Activated CD4-positive, CD25-positive, alpha-beta regulatory T cell (primary cell): ENCODE measurements at places on chromosomes 2 and 18.

DNA sequence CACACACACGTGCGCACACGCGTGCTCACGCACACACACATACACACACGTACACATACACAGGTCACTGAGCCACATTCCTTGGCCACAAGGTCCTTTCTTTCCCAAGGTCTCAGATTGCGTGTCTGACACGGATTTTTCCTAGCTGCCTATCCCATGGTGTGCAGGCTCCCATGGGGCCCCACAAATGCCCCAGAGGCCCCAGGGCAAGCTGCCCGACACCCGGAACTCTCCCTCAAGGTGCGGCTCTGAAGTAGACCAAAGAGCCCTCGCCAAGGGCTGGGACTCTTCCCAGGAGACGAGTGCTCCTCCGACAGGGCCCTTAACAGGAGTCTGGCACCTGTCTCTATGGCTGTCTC, 46.7 kb downstream of the SDC1 start:
- DNase-seq = no peak

DNA sequence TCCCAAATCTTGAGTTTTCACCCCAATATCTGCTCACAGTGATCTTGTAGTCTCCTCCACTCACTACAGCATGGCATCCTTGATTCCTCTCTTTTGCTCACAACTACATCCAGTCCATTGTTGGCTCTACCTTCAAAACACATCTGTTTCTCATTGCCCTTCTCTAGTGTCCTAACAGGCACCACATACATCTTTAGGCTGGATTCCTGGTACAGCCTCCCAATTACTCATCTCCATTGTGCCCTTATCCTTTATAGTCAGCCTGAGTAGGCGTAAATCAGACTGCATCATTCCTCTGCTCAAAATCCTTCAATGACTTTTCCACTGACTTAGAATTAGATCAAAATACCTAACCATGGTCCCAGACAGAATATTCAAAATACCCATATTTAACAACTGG, 10.7 kb upstream of the TAF1B start:
- DNase-seq = no peak

- DNase-seq = no peak
Observed at GRCh38 chr2:78908973-78909372, 116.5 kb upstream of the REG3G start.

DNA sequence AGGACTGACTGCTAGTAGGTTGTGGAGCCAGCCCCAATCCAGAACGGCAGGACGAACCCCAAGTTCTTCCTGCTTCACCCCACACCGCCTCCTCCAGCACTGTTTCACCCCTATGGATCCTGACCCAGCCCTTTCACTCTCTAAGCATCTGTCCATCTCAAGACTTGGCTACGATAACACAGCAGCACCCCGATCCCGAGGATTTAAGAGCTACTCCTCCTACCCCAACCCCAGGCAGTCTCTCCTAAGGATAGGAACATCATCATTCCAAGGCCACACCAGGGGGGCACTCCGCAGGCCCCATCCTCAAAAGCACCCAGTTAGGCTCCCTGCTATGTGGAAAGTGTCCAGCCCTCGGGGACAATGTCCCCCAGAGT, 645 bp downstream of the KCTD18 start:
- no peak for DNase-seq

DNA sequence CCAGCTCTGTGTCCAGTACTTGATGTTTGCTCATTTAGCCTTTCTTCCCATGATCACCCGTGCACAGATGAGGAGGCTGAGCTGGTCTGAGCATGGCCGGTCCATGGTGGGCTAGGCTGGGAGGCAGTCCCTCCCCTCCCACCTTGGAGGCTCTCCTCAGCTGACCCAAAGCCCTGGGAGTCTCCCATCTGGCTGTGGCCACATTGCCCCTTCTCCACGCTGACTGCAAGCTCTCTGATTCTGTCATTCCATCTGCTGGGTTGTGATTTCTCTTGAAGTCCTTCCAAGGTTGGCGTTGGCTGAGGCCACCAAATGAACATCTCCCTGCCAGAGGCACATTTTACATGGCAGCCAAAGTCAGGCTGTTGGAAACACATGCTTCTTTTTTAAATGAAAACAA, 44.0 kb downstream of the ACKR3 start:
- DNase-seq = no peak

DNA sequence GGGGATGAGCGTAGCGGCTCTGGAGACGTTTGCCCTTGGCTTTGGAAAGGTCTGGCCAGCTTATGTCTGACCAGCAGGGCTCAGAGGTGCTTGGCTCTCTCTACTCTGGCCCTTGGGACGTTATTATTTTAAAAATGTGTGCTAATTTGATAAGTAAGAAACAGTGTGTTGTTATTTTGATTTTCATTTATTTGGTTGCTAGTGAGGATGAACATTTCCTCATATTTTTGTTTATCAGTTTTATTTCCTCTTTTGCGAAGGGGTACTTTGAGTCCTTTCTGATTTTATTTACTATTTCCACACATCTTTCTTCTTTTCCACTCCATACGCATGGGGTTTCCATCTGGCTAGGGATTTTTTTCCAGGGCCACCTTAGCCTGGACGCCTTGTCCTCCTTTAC, 11.4 kb downstream of the CXCR4 start:
- no peak for DNase-seq

- DNase-seq = no peak
Observed at GRCh38 chr2:166180951-166181812, 53.4 kb upstream of the SCN1A start.

DNA sequence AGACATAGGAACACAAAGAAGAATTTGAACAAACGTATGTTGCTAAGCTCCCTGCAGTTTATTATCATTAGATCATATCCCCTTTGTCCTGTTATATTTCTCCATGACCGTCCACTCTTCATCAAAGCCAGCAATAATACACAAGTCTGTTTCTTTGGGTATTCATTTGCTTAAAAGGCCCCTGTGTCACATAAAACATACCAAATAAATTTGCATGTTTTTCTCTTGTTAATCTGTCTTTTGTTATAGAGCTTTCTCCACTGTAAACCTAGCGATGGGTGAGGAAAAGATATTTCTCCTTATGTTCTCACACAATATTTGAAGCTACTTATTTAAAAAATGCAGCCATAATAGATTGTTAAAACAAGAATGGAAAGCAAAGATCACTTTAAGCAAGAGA, 42.9 kb upstream of the REL start:
- no peak for DNase-seq

- no peak for DNase-seq
Observed at GRCh38 chr2:165795011-165795410, 964 bp upstream of the GALNT3 start.

GRCh38 chr2:221443645-221444044, 128.5 kb downstream of the EPHA4 start:
- DNase-seq = no peak

DNA sequence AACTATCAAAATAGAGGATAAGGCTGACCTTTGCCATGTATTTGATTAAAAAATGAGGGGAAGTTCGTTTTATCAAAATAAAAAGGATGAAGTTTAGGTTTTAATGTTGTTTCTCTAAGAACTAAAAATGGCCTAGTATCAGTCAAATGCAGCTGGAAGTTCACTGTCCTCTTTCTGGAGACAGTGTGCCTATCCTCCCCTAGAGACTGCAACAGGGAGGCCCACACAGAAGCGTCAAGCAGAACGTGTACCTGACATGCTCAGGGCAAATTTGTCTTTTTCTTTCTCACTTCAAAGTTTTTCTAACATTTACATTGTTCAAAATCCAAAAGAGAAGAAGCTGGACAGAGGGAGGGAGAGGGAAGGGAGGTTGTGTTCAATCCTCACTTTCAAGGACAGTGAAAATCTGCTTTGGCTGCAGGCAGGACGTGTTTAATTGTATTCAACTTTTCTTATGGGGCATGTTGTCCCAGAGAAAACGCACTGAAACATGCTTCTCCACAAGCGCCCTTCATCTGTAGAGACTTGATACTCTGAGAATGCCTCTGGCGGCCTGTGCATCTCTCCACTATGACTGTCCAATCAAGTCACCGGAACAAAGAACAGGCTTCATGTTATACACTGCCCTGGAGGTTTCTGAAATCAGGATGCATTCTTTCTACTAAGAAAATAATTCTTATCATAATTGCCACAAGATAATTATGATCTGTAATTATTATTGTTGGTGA, 65.1 kb downstream of the FAM210A start:
- no peak for DNase-seq

DNA sequence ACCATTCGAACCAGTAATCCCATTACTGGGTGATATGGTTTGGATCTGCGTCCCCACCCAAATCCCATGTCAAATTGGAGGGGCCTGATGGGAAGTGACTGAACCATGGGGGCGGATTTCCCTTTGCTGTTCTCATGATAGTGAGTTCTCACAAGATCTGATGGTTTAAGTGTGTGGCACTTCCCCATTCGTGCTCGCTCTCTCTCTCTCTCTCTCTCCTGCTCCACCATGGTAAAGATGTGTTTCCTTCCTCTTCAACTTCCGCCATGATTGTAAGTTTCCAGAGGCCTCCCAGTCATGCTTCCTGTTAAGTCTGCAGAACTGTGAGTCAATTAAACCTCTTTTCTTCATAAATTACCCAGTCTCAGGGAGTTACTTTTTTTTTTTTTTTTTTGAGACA, 62.6 kb downstream of the NBAS start:
- no peak for DNase-seq

- no peak for DNase-seq
Observed at GRCh38 chr2:80370375-80371009, 65.9 kb upstream of the LRRTM1 start.

GRCh38 chr2:26598336-26598995, 42.7 kb downstream of the CIB4 start:
- DNase-seq = no peak

- no peak for DNase-seq
Observed at GRCh38 chr2:219650426-219651248, 23.2 kb downstream of the SLC4A3 start.
